ENCODE measurements at places on chromosomes 1 and 21.

GRCh38 chr1:162144853-162145252 is 75.4 kb downstream of the NOS1AP start:
- no peak for DNase-seq

- no peak for DNase-seq
Observed at GRCh38 chr21:17690078-17690494, 77.4 kb upstream of the BTG3 start.

DNA sequence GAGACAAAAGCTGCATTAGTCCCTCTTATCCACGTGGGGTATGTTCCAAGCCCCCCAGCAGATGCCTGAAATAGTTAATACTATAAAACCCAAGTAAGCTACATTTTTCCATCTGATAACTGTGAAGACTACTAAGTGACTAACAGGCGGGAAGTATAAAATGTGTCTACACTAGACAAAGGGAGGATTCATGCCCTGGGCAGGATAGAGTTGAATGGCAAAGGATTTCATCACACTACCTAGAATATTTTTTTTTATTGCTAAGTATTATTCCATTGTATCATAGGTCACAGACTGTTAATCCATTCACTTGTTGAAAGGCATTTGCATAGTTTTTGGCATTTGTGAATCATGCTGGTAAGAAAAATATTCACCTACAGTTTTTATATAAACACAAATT is 26.4 kb upstream of the CFHR4 start:
- DNase-seq, result no peak

DNA sequence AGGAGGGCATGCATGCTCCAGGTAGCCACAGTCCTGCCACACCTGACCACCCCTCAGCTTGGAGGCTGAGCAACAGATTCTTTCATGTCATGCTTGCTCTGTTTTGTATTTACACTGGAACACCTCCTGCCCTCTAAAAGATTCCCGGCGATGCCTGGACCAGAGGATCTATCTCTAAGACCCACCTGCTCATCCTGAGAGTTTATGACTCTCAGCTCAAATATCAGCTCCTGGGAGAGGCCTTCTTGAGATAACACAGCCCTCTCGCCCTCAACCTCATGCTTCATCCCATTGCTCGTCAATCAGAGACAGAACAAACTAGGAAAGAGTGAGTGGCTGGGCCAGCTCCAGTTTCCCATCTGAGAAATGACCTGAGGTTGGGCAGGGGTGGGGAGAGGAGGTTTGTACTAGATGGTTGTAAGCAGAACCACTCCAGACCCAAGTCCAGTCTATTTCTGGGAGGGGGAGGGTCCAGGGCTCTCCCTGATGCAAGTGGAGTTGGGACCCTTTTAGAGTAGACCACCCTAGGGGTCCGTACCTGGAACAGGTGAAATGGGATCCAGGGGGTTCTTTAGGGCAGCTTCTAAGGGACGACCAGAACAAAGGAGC is 524.5 kb downstream of the MATN1 start:
- no peak for DNase-seq

- DNase-seq, result no peak
Observed at GRCh38 chr1:43143441-43143888, 28.6 kb downstream of the EBNA1BP2 start.

GRCh38 chr1:119653839-119654170 is 5.7 kb upstream of the ZNF697 start:
- no peak for DNase-seq

GRCh38 chr1:181516706-181517105 is 33.4 kb downstream of the CACNA1E start:
- DNase-seq, result no peak

DNA sequence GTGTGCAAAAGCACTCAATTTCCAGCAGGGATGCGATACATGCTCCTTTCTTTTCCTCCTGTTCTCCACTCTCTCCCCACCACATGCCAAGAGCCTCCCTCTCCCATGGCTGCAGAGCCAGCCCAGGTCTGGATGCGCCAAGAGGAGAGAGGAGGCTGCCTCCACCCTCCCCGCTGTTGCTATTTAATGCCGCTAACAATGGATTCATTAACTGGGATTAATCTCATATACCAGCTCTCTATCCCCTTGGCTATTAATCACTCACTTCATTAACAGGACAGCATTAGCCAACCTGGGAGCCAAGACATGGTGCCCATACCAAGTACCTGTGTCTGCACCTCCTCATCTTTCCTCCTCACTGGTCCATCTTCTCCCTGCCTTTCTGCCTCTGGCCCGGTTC is 49.1 kb upstream of the SCMH1 start:
- DNase-seq, result no peak

DNA sequence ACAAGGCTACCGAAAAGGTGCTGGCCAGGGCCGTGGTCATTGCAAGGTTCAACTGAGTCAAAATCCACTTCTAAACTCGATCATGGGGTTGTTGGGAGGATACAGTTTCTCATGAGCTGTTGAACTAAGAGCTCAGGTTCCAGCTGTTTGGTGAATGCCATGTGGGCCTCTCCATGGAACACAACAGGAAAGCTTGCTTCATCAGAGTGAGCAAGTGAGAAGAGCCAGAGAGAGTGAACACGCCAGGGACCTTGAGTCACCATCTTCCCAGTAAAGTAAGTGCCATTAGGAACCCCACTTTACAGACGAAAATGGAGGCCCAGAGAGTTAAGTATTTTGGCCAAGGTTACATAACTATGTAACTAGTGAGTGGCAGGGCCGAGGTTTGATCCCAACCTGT is 475.1 kb upstream of the VAMP3 start:
- no peak for DNase-seq

GRCh38 chr1:224707843-224708725 is 92.0 kb downstream of the CNIH3 start:
- DNase-seq, result peak; percentile 62

DNA sequence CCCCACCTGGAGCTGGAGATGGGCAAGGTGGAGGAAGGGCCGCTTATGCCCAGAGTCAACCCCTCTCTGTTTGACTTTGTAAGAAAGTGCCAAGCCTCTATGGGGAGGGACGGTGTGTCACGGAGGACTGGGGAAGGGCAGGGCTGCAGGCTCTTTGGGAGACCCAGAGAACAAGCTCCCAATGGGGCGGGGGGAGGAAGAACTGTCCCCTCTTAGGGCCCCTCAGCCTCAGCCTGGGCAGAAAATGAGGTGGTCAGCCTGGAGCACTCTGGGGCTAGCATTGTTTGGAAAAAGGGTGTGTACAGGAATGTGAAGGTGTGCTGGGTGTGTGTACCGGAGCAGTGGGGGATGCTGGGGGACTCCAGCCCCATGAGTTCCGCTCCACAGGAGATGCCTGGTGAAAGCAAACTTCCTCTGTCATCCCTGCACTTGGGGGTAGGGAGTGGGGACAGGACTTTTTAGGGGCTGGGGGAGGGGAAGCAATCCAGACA is 1.2 kb upstream of the INAVA start:
- DNase-seq, result no peak

DNA sequence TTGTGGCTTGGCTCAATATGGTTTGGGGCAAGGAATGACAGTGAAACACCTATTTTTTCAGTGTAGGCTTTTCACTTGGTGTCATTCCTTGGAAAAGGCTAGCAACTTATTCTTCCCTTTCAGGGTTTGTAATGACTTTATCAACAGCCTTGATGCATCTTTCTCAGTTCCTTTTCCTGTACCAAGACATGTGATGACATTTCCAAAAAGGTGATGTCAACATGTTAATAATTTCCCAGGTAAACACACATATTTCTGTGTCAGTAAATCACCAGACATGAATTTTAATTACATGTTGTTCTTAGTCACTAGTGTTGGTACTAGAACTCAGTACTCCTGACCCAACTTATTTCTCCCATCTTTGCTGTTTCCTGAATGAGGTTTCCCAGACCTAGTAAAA is 37.8 kb upstream of the RRP15 start:
- no peak for DNase-seq

GRCh38 chr1:8395433-8395866 is 77.5 kb downstream of the SLC45A1 start:
- DNase-seq, result no peak

- no peak for DNase-seq
Observed at GRCh38 chr1:113940365-113941244, 11.5 kb downstream of the HIPK1 start.

DNA sequence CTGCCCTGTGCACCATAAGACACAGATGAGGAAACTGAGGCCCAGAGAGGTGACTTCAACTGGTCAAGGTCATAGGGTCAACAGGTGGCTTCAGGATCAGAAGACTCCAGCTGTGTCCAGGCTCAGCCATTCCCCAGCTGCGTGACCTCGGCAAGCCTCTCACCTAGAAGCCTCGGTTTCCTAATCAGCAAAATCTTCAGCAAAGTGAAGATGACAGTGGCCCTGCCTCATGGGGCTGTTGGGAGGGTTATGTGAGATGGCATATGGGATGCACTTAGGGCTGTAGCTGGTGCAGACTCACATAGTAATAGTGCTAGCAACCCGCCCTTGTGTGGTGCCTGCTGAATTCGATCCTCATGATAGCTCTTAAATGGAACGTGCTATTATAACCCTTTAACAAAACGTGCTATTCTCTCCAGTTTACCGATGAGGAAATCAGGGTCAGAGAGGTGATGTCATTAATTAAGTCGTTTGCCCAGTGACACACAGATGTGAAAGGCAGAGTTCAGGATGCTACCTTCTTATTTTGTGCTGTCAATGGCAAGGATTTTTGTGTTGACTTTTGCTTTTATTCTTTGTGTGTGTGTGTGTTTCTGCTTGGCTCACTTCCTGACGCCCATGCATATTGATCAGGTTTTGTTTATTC is 472.9 kb downstream of the MATN1 start:
- DNase-seq, result no peak

DNA sequence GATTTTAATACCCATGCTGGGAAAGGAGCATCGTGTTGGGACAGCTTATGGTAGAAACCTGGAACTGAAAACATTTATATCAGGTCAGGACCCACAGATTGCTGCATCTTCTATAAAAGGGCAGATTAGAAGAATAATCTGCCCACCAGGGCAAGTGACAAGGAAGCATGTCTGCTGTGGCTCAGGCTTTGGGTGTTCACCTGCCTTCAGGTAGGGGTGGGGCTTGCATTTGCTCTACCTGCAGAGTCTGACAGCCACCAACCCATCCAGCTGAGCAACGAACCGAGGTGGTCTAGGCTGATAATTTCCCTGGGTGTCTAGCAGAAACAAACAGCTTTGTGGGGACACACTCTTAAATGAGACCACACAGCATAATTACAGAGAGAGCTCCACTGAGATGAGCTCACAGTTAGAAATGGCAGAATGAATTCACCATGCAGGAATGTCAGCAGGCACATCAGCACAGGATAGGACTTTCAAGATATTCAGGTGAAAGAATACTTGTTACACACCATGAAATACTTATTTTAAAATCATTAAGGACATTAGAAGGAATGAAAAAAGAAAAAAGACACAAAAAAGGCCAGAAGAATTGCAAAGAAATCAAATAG is 36.1 kb upstream of the B3GALT5 start:
- DNase-seq, result no peak

GRCh38 chr1:39745016-39745670 is 6.5 kb downstream of the PPIE start:
- no peak for DNase-seq

DNA sequence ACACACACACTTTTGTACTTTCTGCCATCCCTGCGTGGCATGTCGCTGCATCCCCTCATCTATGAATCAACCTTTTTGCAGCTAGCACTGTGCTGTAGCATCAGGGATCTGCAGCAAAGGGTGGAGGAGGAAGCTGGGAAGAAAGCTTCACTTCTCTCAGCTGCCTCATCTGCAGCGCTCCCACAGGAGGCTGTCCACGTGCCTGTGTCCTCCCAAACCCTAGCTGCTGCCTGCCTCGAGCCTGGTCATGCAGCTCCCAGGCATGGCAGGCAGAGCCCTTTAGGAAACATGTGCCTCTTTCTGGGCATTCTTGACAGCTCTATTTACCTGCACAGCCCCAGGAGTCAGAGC is 262.1 kb upstream of the SGIP1 start:
- peak; percentile 86 for DNase-seq

DNA sequence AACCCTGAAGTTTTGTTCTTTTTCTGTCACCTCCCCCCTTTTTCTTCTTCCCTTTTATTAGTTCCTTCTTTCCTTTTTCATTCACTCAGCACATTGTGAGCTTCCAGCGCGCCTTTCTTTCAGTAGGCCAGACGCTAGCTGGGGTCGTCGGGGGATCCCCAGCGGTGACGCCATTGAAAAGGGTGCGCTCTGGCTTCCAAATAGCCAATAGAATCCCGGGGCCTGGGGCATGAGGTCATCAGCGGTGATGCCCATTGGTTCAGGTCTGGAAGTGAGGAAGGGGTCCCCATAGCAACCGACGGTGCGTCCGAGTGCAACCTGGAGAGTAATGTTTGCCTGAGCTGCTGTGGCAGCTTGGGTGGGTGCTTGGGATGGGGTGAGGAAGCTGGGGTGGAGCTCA is 6.9 kb upstream of the EFNA3 start:
- DNase-seq, result no peak

DNA sequence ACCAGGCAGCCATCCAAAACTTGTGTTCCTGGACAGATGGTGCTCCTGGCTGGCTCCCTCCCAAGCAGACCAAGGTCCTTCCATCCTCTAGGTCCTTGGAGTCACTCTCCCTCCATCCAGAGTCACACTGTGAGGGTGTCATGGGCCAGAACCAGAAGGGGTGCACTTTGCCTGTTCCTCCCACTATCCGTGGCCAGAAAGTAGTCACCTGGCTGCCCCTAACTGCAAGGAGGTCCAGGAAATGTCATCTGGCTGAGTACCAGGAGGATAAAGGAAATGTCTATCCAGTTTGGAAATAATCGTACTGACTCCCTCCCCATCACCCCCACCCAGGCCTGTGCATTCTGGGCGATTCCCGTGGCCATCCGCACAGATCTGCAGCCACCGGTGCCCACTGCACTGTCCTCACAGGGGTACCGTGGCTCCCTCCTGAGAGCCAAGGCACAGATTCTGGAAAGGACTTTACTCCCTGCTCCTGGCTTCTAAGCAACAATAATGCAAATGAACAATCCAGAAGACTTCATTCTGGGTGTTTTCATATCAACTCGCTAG is 253.2 kb downstream of the NPHP4 start:
- no peak for DNase-seq

Measured in muscle of back (tissue), 13 donors.